ENCODE measurements at places on chromosomes 1 and 21. TPM values are rescaled to one million over a fixed set of nuclear protein-coding genes. Genes with fewer than 3 reads are reported as not detected.

DNA sequence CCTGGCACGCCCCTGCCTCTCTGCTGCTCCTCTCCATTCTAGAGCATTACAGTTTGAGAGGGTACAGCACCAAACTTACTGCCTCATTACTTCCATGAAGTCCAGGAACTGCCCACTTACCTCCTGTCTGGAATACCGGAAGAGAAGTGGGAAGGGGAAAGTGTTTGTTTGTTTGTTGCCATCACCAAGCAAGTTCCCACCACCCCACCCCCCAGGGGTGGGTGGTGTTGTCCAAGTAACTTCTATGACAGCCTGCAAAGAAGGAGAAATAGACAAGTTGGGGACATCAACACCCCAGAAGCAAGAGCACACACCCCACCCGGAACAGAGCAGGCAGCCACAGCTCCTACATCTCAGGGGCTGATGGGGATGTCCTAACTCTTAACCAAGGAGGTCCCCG is 18.0 kb downstream of the OPTC start:
- no peak for DNase-seq

DNA sequence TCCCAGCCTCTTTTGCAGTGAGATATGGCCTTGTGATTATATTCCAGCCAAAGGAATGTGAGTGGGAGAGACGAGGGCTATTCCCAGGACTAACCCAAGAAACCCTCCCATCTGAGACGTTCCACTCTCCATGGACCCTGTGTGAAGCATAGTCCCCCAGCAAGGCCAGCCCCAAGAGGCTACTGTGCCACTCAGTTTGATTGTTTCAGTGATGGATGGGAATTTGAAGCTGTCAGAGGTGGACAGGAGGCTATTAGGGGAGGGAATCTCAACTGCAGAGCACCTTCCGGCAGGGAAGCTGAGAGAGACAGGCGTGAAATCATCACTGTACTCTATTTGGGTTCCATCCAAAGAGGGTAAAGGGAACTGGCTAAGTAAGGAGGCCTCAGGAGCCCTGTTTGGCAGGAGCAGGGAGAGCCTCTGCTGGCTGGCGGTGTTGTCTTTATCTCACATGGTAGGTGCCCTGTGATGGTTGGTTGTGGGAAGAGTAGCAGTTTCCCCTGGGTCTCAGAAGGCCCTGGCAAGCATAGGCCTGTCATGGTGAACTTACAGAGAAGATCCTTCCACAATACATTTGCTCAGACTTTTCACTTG is 3.4 kb upstream of the TEX35 start:
- no peak for DNase-seq

MAP3K7CL gene
- total RNA-seq, result 4.7 TPM

- no peak for DNase-seq
These were observed 3.8 kb downstream of the AGO1 start for GRCh38 chr1:35886577-35887431.

PPP1R8 gene
- 54.4 TPM for total RNA-seq

GRCh38 chr1:195768936-195769335 is 839.3 kb downstream of the KCNT2 start:
- no peak for DNase-seq

- no peak for DNase-seq
These were observed 39.7 kb upstream of the EXO1 start for GRCh38 chr1:241808265-241808664.

LAMC1 gene
- 0.22 TPM for total RNA-seq

GRCh38 chr1:244920911-244921761 is 56.8 kb upstream of the HNRNPU start:
- no peak for DNase-seq

SFPQ gene
- 297 TPM for total RNA-seq

DNA sequence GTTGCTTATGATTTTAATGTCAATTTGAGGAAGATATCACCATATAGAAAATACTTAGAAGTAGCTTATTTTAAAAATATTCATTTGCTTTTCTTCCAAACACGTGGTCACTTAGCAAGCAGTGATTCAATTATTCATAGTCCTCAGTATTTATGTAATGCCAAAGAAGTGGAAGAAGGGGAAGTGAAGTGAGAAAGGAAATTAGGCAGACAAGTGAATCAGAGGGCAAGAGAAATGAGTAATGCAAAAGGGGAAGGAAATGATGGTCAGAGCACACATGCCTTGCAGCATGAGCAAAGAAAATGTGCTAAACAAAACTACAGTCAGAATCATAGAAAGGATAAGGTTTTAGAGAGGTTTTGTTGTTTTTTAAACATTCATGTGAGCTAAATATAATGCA is 31.8 kb downstream of the SDCCAG8 start:
- DNase-seq, result peak; percentile 7
